ENCODE measurements at places on chromosomes 1 and 21.

DNA sequence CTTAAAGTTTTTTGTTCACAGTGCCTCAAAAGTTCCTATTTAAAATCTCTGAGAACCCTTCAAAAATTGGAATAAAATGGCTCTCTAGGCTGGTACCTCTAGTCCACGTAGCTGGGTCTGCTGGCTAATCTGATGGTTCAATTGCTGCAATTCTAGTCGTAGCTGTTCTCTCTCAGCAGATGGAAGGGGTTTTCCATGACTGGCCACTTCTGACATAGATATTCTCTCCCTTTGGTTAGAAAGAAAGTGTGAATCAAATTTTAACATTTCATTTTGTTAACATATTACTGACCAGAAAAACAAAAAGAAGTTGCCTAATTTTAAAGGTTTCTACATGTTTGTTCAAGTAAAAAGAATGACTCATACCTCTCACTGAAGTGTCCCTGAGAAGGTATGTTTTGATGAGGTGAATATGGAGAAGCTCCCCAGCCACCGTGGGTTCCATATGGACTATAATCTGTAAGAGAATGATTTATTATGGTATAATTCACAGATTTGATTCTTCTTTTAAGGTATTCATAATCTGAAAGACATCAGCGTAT lies 29.3 kb upstream of the SERPINC1 start:
- DNase-seq = no peak

GRCh38 chr1:219324629-219325367 lies 151.1 kb downstream of the LYPLAL1 start:
- peak; percentile 99 for DNase-seq

GRCh38 chr1:12040457-12041051 lies 21.3 kb downstream of the MIIP start:
- peak; percentile 96 for DNase-seq

DNA sequence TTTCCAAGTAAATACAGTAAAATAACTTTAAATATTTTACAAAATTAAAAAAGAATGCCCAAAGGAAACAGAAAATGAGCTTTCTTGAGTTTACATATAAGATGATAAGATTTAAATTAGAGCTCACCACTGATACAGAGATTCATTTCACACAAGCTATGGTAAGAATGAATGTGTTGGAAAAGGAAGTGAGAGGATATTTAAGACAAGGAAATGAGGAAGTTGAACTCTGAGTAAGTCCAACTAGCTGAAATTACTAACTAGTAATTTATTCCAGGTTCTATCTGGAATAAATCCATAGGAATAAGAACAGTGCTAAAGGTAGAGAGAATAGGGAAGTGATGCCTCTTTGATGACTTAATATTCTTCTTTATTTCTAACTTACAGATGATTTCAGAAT lies 42.4 kb downstream of the FNBP1L start:
- no peak for DNase-seq

GRCh38 chr1:22855668-22856606 lies 116.7 kb downstream of the LACTBL1 start:
- no peak for DNase-seq

DNA sequence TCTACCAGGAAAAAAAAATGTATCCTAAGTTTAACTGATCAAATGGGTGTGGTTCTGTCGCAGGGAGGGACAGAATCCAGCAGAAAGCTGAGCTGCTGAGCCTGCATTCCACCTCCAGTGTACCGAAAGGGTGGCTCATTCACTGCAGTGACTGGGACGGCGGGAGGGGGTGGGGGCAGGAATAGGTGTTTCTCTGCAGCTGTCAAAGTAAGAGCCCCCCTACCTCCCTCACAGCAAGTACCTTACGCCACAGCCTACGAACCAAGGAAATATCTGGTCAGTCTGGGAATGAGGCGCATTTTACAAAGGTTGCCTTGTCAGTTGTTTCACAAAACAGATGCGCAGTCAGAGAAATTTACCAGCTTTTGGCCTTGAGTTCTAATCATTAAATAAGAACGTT lies 1.7 kb downstream of the S100B start:
- DNase-seq = no peak

All from astrocyte (in vitro differentiated cells and primary cell).